Stimulated activated CD4-positive, alpha-beta T cell treated with anti-CD3 and anti-CD28 coated beads, Interleukin-2, amount 100 ng/mL, for 24 hours (primary cell): ENCODE measurements at places on chromosomes 4 and X.

- DNase-seq = no peak
Observed at GRCh38 chrX:39675619-39676018, 422.1 kb downstream of the BCOR start.

GRCh38 chr4:183306811-183307210 lies 13.3 kb downstream of the CLDN22 start:
- DNase-seq = no peak

GRCh38 chr4:142243255-142243654 lies 602.8 kb downstream of the INPP4B start:
- no peak for DNase-seq

DNA sequence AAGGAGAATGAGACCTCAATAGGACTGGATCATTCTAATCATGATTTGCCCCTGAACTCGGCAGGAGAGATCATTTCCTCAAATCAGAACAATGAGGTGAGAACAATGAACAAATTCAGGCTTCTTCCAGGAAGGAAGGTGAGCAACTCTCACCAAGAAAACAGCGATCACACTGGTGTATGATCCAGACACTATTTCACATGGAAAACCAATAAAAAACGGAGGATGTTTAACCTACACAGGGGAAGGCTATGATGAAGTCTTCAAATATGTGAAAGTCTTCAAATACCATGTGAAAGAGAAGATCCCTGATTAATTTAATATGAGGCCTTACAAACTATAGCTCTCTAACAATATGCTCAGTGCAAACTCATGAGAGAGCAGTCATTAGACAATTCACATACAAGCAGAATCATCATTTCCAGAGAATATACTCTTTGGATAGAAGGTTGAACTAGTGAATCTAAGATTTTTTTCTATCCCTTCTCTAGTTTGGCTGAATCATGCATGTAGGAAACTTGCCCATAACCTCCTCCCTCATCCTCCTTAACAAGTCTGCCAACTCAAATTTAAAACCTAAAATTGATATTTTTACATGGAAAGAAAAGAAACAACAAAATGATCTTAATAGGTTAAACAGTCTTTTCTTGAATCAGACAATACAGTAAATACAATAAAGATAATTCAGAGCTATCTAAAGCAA lies 122.5 kb downstream of the ADAMTS3 start:
- DNase-seq = no peak

DNA sequence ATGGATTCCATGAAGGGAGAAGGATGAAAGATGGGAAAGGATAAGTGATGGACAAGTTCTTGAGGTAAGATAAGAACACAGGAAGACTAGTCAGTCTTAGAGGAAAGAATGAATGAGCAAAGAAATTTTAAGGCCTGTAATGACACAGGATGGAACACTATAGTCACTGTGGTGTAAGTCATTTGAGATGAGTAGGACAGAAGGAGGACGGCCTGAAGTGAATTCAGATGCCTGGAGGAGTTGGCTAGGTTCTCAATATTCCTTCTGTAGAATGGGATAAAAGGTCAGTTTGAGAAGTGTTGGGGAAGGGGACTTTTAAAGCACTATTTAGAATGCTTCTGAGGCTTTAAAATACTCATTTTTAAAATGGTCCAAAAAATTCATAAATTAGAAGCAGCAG lies 3.9 kb downstream of the MSMO1 start:
- no peak for DNase-seq

GRCh38 chr4:18110099-18110498 lies 88.5 kb upstream of the LCORL start:
- no peak for DNase-seq

DNA sequence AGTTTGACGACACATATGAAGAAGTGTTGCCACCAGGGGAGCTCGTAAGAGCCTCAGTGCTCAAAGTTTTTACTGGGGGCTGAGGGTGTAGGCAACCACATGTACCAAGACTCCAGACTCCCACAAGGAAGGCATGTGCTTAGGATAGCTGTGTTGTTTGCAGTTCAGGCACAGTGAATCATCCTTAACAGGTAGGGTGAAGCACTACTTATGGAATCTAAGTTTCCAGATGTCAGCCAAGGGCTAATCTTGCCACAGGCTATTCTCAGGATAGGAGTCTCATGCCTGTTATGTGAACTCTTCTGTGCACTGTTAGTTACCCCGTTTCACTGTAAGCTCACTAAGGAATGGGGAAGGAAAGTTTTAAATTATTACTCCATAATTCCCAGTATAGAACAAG lies 202.6 kb downstream of the TMA16 start:
- DNase-seq = no peak

- DNase-seq = no peak
Observed at GRCh38 chr4:38669208-38669607, 5.2 kb downstream of the KLF3 start.

DNA sequence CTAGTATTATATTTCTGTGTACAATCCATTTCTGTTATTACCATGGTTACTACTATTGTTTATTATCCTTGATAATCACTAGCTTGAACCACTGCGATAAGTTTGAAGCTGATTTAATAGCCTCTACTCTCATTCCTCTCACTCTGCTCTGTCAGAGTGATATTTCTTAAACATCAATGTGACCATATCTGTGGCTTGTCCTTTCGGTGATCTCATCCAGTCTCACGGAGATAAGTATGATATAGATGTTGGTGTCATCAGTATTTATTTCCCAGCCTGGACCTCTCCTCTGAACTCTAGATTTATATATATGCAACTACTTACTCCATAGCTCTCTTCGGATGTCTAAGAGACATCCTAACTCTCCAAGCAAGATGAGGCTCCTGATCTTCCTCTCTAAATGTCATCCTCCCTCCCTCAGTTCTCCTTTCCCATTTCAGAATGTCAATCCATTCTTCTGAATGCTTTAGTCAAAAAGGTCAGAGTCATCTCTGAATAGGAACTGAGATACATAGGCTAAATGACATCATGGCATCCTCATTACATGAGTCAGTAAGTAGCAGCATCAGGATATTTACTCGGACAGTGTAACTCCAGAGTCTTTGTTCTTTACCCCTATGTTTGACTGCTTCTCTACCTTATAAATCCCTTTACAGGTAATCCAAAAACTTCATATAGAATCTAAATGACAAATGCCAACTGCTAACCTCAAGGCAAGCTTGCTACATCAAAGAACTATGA lies 129.5 kb downstream of the PACRGL start:
- no peak for DNase-seq

DNA sequence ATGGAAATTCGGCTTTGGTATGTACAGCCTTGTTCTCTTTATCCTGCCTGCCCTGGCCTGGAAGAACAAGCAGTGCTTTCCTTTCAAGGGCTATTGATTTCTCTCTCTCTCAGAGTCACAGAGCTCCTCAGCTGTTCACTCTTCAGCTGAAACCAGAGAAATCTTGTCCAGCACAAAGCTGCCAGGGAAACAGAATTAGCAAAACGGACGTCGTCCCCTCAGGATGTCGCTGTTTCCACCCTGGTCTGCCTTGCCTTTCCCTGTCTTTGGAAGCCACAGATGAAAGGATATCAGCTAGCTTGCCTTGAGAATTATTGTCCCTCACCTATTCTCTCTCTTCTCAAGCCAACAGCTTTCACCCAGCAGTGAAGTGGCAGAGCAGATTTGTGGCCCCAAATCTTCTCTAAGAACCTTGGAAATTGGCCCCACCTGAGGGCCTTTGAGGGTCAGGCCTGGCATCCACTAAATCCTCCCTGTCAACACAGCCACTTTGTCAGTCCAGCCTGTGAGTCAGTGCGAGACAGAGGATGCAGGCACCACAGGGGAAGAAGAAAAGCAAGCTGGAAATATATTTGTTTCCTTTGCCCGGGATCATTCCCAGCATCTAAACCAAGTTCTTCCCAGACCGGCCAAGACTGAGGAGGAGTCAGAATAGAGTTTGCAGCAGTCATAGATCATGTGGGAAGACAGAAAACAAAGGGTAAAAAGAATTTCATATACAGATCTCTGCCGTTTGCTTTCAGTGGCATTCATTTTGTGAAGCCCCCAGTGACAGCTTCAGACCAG lies 63.8 kb upstream of the MTM1 start:
- no peak for DNase-seq

DNA sequence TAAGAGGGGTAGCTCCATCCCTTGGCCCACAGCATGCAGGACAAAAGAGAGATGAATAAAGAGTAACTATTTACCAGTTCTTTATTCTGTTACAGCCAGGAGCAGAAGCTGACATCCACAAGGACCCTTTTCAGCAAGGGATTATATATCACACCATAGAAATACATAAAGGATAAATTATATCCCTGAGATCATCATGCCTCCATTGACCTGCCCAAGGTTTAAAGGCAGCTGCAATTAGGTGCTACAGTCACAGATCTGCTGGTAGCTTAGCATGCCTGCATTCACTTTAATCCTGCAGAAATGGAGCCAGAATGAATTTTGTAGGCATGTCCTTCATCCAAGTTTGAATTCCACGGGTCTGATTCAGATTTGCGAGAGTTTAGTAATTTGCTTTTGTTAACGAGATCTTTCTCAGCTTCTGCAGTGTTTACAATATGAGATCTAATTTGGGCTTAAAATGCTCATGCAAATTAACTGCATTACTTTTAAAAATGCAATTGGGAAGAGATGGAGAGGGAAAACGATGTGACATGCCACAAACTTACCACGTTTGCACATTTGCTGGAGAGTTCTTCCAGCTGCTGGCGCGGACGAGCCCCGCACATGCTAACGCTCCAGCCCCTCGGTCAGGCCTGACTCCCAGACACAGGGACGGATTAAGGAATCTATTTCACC lies 327.0 kb upstream of the NOCT start:
- DNase-seq = no peak

GRCh38 chr4:1404573-1405253 lies 1.5 kb downstream of the NKX1-1 start:
- no peak for DNase-seq

- DNase-seq = no peak
Observed at GRCh38 chr4:98604723-98605122, 53.7 kb downstream of the TSPAN5 start.

DNA sequence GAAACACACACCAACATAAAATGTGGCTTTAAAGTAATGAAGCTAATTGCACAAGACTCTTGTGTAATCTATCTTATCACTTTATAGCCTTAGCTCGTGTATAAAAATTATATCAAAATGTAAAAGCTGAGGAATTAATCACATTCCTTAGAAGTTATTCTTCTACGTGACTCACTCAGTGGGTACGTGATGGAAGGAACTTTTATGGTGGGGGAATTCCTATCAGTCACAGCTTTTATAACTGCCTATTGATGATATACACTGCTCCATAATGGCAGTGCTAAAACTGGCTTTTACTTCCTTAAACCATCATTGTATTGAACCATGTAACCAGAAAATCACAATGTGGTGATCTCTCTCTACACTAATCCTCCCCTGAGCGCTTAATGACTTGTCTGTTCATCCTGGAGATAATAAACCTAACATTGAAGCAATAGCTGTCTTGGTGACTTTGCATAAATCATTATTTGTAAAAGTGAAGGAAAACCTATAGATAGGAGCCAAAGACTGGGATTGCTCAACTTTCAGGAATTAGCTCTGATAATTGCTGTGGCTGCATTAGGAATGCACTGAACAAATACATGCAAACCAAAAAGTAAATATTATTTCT lies 276.7 kb downstream of the GBA3 start:
- DNase-seq = no peak

DNA sequence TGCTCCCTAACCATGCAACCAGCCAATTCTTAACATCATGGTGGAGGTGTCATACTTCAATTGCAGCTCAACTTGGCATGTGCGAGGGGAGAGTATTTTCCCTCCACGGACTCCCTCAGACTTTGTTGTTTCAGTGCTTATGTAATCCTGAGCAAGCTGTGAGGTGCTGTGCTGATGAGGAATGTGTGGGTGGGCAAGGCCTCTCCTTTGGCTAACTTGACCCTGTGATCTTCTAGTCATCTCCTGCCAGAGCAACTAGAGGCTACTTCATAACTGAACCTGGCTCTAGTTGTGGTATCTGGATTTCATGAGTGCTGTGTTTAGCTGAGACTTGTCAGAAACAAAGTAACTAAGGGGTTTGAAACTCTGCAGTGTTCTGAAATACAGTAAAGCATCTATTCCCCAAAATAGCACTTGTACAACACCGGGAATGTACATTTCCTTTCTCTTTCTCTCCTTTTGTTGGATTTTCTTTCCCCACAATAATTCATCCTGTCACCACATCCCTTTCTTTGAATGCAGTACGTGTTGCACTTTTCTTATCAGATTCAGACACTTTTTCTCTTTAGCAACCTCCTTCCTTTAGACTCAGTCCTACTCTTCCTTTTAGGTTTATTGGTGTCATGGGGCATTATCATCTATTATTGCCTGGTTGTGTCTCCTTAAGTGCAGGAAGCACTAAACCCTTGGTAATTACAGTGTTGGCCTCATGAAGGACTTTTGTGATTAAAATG lies 415.2 kb upstream of the NR3C2 start:
- no peak for DNase-seq
